Activated naive CD8-positive, alpha-beta T cell treated with anti-CD3 and anti-CD28 coated beads, Interleukin-2, amount 10 ng/mL, durations not matched to agents 7 days and 5 days (primary cell): ENCODE measurements at places on chromosomes 2 and 18. TPM values are rescaled to one million over a fixed set of nuclear protein-coding genes. Genes with fewer than 3 reads are reported as not detected.

Gene MC4R
- not detected for total RNA-seq

Gene PSMA8
- total RNA-seq = 1.4 TPM

Gene CCDC178
- total RNA-seq = not detected

Gene SLC8A1
- total RNA-seq = 0.68 TPM

Gene PLA2R1
- not detected for total RNA-seq

Gene COA5
- 36.2 TPM for total RNA-seq

Gene CIB4
- total RNA-seq = not detected

Gene SIX3
- not detected for total RNA-seq

Gene BIN1
- total RNA-seq = 160 TPM

Gene CFC1
- not detected for total RNA-seq

Gene SEMA4C
- total RNA-seq = 28.8 TPM

Gene TRPM8
- total RNA-seq = not detected

Gene MLPH
- total RNA-seq = not detected

Gene PSMD14
- total RNA-seq = 46.4 TPM

Gene KCTD1
- 4.0 TPM for total RNA-seq

Gene TMEM247
- total RNA-seq = not detected

Gene LOXHD1
- 0.39 TPM for total RNA-seq

Gene SNTG2
- 3.5 TPM for total RNA-seq

Gene KCNS3
- not detected for total RNA-seq

Gene CKAP2L
- total RNA-seq = 40.3 TPM

Gene SERPINB13
- not detected for total RNA-seq

Gene SULT1C4
- total RNA-seq = not detected

Gene IL36G
- not detected for total RNA-seq

Gene PTH2R
- 0.11 TPM for total RNA-seq

Gene KIF3C
- 12.8 TPM for total RNA-seq

Gene CMPK2
- total RNA-seq = 102 TPM

Gene TLX2
- 0.88 TPM for total RNA-seq

Gene TUBA4A
- total RNA-seq = 237 TPM
